ENCODE measurements at places on chromosomes 1 and 21.

DNA sequence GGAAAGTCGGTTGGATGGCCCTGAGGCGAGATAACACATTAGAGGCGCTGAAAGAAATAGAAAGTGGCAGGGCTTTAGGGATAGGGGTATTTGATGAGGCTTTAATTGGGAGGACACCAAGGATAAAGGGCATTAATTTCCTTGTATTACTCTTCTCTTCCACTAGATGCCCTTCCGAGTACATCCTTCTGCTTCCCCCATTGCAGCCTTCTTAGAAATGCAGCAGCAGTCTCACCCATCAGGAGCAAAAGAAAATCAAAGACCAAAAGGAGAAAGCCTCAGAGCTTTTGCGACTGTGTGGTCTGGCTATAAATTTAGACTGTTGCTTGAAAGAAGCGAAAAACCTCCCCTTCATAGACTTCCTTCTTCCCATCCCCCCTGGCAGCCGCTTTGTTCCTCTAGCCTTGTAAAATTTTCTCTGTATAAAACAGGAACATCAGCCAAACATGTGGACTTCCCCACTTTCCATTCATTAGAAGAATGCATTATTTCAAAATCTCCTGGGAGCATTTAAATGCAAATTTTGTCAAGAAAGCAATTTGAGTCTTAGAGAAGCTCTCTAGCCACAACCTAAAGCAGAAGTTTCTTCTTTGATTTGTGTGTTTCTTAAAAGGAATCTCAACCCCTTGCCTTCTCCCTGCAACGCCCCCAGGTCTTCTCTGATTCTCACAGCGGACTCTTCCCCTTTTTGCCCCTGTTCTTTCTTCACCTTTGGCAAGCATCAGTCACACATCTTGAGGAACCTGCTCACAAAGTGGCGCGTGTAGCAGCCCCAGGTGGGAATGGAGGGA lies 76.6 kb downstream of the NDUFS5 start:
- no peak for DNase-seq

DNA sequence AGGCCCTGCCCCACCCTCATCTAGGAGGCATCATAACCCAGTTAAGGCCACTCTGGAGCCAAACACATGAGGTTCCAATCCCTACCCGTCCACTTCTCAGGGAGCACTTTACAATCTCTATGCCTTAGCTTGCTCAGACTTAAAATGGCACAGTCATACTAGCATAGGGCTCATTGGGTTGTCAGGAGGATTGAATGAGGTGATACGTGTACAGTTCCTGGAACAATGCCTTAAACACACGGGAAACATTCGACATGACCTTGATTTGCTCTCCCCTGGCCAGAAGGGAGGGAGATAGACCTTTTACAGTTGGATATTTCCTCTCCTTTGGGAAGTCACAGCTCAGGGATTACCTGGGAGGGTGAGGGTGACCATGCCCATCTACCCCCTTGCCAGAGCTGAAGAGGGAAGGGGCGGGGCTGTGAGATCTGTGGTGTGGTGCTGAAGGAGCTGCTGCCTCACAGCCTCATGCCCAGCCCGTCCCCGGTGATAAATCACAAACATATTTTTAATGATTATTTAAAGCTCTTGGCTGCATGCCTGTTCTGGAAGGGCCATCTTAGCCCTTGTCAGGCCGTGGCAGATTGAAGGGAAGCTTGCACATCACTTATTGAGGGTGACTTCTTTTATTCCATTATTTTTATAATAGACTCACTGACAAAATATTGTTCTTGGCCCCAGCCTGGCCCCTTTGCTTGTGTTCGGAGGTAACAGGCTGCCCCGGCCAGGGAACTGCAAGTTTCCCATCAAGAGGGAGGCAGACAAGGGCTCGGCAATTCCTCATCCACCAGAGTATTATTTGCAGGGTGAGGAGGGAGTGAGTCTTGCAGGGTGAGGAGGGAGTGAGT lies 83.4 kb downstream of the FOXD2 start:
- no peak for DNase-seq

DNA sequence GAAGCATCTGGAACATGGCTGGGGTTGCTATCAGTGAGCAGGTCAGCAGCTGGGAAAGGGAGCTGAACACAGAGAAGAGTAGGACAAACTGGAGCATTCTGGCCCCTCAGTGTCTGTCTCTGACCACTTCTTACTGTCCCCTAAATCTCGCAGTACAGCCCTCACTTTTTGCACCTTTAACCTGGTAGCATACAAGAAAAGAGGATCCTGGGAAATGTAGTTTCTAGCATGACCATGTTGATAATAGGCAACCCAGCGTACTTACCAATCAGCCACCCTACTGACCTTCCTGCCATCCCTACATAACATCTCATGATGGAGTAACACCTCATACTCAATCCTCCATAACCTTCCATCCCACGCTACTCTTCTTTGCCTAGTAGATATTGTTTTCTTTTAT lies 99.1 kb upstream of the RAVER2 start:
- DNase-seq, result no peak

DNA sequence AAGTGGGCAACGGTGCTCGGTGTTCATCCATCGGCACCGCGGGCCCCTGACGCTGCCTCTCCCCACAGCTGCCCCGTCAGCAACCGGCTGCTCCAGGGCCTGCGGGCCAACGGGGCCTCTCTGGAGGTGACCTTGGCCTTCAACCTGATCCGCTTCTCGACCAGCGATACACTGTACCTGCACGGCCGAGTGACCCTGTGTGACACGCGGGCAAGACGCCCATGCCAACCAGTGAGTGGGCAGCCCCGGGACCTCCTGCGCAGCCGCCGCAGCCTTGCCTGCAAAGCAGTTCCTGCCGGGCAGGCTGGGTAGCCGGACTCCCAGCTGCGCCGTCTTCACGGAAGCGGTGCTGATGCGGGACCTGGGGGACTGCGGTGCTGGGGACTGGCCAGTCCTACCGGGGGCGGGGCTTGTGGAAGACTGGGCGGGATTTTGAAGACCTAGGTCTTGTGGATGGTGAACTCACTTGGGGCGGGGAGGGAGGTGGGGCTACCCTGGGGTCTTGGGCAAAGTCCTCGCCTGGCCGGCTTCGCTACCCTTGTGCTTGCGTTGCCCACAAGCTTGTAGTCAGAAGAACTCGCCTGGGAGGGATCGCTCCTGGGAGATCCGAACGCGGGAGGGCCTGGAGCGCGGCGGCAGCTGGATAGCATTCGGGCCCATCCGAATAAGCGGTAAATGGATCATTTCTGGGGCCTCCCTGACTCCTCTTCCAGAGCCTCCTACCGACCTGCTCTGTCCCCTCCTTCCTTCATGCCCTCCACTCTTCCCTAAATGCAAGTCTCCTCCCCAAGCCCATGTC lies 8.8 kb upstream of the CEP85 start:
- peak; percentile 6 for DNase-seq

DNA sequence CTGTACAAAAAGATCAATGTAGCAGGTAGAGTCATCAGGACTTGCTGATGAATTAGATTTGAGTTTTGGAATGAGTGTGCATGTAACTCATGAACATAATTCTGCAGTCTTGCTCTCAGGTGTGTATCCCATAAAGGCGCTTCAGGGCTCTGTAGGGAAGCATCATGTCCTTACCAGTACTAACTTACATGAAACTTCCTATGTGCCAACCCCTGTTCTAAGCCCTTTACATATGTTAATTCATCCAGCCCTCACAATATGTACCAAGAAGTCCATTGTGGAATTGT lies 2.1 kb upstream of the FCRLB start:
- DNase-seq, result no peak

GRCh38 chr21:18244671-18245463 lies at the start of gene CHODL:
TSS of gene CHODL (plus strand) at chr21:18244833. CDS start at chr21:18245224, 391 bp downstream.
- DNase-seq, result no peak

GRCh38 chr1:68218490-68218889 lies 13.8 kb downstream of the WLS start:
- no peak for DNase-seq

- DNase-seq, result no peak
These were observed 19.1 kb upstream of the KCNA10 start for GRCh38 chr1:110538075-110538474.

DNA sequence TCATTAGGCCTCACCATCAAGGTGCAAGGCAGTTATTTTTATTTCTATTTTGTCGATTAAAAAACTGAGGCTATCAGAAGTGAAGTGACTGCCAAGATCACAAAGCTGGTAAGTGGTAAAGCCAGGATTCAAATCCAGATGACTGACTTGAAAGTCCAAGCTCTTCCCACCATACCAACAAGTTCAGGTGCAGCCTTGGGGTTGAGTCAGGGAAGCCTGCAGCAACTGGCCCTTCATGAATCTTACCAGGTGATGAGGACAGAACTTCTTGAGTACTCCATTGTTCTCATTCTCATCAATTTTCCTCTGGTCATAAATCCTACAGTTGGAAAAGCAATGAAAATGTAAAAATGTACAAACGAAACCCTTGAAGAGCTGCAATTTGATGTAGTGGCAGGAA lies 20.2 kb downstream of the PEA15 start:
- DNase-seq, result no peak

GRCh38 chr1:113456967-113457366 lies 66.7 kb downstream of the MAGI3 start:
- DNase-seq, result no peak

DNA sequence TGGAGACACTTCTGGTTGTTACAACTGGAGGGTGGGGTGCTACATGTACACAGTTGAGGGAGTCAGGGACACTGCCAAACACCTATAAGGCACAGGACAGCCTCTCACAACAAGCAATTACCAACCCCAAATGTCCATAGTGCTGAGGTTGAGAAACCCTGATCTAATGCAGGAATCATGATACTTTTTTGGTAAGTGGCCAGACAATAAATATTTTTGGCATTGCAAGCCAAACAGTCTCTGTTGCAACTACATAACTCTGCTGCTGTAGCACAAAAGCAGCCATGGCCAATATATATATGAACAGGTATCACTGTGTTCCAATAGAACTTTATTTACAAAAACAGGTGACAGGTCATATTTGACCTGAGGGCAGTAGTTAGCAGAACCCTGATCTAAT lies 177.5 kb downstream of the ASTN1 start:
- DNase-seq, result no peak

DNA sequence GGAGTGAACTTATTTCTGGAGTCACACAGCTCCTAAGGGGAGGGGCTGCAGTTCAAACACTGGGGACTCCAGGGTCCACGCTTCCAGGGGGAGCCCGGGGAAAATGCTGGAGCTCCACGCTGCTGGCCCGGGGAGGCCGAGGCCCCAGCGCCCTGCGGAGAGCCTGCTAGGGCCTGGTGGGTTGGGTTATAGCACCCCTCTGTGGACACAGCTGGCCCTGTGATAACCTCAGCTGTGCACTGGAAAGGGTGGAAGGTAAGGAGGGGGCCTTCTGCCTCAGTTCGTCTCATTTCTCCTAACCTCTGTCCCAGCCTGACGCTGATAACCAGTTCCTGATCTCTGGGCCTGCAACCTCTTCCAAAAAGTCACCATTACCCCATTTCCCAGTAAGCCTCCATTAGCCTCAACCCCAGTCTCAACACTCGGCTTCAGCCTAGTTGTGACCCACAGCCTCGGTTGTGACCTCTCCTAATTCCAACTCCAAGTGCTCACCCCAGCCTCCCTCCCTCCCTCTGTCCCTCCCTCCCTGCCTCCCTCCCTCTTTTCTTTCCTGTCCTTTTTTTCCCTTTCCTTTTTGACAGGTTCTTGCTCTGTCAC lies 7.1 kb downstream of the NBL1 start:
- DNase-seq, result no peak

DNA sequence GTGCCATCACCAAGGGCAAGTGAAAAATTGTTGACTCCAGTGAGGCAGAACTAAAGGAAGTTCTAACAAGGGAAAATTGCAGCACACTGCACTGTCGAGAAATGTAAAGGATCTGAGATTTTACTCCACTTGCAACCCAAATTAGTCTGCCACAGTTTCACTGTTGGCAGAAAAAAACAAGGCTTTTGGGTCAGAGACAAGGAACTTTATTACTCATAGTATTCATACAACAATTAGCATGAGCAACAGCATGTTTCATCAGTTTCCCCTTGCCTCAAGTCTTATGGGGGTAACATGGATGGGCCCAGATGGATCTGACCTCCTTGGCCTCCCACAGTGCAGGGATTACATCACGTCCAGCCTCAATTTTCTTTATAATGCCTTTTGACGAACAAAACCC lies 125.3 kb downstream of the LTN1 start:
- DNase-seq, result no peak

GRCh38 chr1:40143891-40144575 lies 17.2 kb upstream of the RLF start:
- DNase-seq, result peak; percentile 70

DNA sequence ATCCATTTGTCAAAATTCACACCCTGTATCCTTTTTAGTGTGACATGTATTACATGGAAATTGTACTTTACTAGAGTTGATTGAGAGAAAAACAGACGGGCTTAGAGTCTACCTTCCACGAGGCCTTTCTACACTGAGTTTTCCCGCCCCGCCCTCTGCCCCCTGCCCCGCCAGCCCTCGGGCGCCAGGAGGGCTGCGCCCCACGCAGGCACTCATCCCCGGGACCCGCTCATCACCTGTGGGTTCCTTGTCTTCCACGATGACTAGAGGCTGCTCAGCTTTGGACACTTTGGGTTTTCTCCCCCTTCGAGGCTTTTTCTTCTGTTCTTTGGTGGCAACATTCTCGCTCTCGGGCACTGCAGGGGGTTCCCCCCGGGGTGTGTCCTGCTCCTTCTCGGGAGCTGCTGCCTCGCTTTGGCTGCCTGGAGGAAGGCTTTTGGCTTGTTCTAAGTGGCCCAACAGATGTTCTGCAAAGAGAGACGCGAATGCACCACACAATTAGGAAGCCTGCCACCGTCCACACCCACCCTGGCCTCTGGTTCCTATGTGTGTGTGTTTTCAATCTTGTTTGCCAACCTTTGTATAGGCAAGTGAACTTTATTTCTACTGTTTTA lies 39.6 kb downstream of the PRDM15 start:
- no peak for DNase-seq

- peak; percentile 54 for DNase-seq
These were observed 66.6 kb downstream of the FAM163A start for GRCh38 chr1:179809506-179810366.

DNA sequence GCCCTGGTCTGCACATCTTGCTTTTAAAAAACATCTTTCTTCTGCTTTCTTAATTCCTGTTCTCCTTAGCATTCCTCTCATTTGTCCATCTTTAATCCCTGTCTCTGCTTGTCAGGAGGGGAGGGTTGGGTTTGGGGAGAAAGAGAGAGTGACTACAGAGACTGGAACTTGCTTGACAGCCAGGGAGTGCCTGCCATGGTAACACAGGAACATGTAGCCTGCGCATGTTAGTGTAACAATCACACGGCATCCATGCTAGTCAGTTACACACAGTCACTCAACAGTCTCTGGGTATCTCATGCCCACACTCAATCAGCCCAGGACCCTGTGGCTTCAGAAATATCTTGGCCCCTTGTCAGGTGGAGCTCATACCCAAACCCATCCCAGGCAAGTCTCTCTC lies 818 bp upstream of the TFAP2E start:
- no peak for DNase-seq

DNA sequence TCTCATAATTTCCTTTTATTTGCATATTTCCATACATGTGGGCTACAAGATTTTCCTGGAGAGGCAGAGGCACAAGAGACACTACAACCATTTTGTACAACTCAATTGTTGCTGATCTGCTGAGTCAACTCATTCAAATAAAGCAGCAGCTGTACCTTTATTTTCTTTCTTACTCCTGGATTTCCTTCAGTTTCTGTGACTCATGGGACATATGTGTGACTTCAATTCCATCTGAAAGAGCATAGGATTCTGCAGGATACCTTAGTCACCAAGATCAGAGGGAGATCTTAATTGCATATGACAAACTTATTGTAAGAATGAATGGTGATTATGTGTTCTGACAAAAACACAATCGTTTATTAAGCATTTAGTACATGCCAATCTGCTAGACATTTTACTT lies 2219.4 kb downstream of the NCAM2 start:
- DNase-seq, result no peak

Data from HL-60 (cell line).